ENCODE measurements at places on chromosomes 11 and 22. TPM values are rescaled to one million over a fixed set of nuclear protein-coding genes. Genes with fewer than 3 reads are reported as not detected.

DNA sequence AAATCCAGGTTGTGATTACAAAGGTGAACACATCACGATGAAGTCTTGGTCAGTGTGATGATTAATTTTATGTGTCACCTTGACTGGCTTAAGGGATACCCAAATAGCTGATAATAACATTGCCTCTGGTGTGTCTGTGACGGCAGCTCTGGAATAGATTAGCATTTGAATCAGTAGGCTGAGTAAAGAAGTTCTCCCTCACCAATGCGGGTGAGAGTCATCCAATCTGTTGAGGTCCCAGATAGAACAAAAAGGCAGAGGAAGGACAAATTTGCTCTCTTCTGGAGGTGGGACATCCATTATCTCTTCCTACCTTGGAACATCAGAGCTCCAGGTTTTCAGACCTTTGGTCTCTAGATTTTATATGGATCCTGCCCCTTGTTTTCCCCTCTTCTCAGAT lies 856.2 kb upstream of the CCDC90B start:
- no peak overlapping the region for H3K27ac ChIP-seq
- H3K4me1 ChIP-seq = no peaks in the 10 kb centered on the region
- no peaks in the 10 kb centered on the region for H3K27me3 ChIP-seq
- no peak overlapping the region for H3K4me3 ChIP-seq
- no peak for DNase-seq

- no peaks in the 10 kb centered on the region for H3K27me3 ChIP-seq
- H3K36me3 ChIP-seq = peaks cover 10% of the 10 kb centered on the region
- H3K27ac ChIP-seq = peak overlapping the region; percentile 99
- DNase-seq = peak; percentile 75
These were observed 616 bp downstream of the BTBD10 start for GRCh38 chr11:13462311-13462900.

The SLC29A2 gene
- 14.4 TPM for total RNA-seq

The SGSM1 gene
- total RNA-seq = 0.11 TPM

The CARD10 gene
- total RNA-seq = not detected

- H3K36me3 ChIP-seq = no peaks in the 10 kb centered on the region
- H3K27ac ChIP-seq = no peak overlapping the region
- no peak overlapping the region for H3K4me3 ChIP-seq
- no peaks in the 10 kb centered on the region for H3K4me1 ChIP-seq
- no peaks in the 10 kb centered on the region for H3K27me3 ChIP-seq
These were observed 20.3 kb downstream of the TMPRSS5 start for GRCh38 chr11:113685654-113686359.

DNA sequence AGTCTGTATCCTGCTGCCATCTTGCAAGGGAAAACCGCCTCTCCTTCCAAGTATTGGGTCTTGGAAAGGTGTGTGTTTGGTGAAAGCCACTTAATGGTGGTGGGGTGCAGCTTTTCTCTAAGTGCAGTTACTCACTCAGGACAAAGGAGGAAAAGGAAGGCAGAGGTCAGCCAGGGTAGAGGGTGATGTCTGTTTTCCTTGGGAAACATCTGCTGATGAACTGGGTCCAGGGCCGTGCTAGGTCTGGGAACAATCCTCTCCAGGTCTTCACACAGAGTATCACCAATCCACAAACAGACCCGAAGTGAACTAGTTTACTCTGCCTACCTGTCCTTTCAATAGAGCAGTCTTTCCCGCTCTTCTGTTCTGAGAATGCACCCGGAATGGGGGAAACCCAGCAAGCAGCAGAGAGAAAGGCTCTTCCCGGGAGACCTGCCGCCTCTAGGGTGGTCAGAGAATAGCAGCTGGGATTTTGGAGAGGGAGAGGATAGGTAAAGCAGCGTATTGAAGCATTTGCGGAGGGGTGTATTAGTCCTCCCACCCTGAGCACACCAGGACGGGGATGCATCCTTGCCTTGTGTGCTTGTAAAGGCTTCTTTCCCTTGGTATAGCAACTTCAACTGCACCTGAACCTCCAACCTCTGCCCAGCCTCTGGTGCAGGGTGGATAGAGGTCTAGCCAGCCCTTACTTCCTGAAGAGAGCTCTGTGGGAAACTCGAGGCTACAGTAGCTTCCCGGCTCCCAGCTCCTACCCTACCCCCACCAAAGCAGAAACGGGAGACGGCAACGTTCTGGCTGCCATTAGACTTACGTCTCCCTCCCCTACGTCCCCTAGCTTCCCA lies 20.7 kb downstream of the LHFPL7 start:
- peaks cover 6% of the 10 kb centered on the region for H3K27me3 ChIP-seq
- no peak overlapping the region for H3K27ac ChIP-seq
- H3K4me1 ChIP-seq = no peaks in the 10 kb centered on the region
- H3K36me3 ChIP-seq = no peaks in the 10 kb centered on the region

The TTC38 gene
- 5.8 TPM for total RNA-seq

DNA sequence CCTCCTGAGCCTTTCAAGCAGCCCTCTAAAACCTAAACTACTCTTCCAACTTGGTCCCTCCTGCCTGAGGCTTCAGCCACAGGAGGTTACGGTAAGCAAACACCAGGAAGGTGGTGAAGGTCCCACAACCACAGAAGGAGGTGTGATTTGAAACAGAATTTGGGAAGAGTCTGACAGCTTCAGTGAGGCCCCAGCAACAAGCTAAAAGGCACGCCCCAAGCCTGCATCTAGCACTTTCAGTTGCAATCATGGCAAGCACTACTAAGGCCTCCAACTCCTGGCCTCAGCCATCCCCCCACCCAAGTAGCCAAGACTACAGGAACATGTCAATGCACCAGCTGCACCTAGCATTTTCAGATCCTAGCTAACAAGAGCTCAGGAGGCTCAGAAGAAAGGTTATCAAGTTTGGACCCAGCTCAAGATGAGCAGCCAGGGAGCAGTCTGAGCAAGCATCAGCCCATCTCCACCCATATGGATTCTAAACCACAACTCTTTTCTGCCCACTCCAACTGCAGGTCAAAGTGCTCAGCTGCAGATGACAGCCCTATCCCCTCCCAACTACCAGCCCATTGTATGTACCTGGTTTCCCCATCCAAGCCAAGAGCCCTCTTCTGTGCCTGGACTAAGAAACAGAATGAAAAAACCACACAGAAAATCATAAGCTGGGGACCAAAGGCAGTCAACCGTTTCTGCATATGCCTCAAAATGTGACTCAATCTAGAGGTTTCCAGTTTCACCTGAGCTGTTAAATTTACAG lies 10.4 kb upstream of the AHNAK start:
- peaks cover 53% of the 10 kb centered on the region for H3K36me3 ChIP-seq
- peak; percentile 84 for DNase-seq
- no peaks in the 10 kb centered on the region for H3K27me3 ChIP-seq
